ENCODE measurements at places on chromosomes 11 and 22. TPM values are rescaled to one million over a fixed set of nuclear protein-coding genes. Genes with fewer than 3 reads are reported as not detected.

RAG1 gene
- 0.24 TPM for total RNA-seq

GRCh38 chr11:121352251-121352891 is 59.8 kb downstream of the SC5D start:
- no peak overlapping the region for H3K4me3 ChIP-seq
- no peak for DNase-seq
- H3K36me3 ChIP-seq: no peaks in the 10 kb centered on the region
- H3K27ac ChIP-seq: no peak overlapping the region
- peaks cover 5% of the 10 kb centered on the region for H3K27me3 ChIP-seq
- no peaks in the 10 kb centered on the region for H3K4me1 ChIP-seq

CFAP300 gene
- not detected for total RNA-seq

RIBC2 gene
- total RNA-seq: not detected

SLC25A22 gene
- 2.9 TPM for total RNA-seq

TNNT3 gene
- 1,884 TPM for total RNA-seq

KLHL35 gene
- 0.42 TPM for total RNA-seq

GRCh38 chr22:39266398-39267030 is 21.7 kb upstream of the PDGFB start:
- no peaks in the 10 kb centered on the region for H3K27me3 ChIP-seq
- H3K36me3 ChIP-seq: no peaks in the 10 kb centered on the region
- peaks cover 7% of the 10 kb centered on the region for H3K4me1 ChIP-seq
- DNase-seq: no peak
- peak overlapping the region; percentile 41 for H3K27ac ChIP-seq

DNA sequence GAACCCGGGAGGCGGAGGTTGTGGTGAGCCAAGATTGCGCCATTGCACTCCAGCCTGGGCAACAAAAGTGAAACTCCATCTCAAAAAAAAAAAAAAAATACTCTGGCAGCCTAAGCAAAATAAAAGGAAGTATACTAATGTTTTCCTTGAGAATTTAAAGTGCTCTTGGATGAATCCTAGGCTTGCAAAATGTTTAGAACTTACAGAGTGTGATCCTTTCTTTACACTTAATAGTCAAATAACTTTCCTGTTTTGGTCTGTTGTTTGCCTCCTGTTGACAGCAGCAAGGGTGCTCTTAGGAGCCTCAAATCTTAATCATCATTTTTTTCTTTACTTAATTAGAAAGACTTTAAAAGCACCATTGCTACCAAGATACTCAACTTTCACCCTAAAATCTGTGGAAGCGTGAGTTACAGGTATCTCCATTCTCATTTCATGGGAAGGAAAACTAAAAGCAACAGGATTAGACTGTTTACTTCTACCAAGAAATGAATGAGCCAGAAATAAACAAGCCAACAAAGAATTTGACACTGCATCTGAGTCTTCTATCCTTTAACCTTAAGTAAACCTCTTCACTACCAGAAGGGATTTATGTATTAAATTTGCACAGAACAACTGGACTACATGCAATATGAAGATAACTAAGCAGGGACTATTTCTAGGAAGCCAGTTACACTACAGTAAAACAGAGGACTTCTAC is 38.7 kb upstream of the CRTAM start:
- H3K4me1 ChIP-seq: peaks cover 9% of the 10 kb centered on the region
- peaks cover 8% of the 10 kb centered on the region for H3K36me3 ChIP-seq
- H3K27ac ChIP-seq: no peak overlapping the region
- H3K4me3 ChIP-seq: no peak overlapping the region
- no peak for DNase-seq
- H3K27me3 ChIP-seq: no peaks in the 10 kb centered on the region

ELFN2 gene
- total RNA-seq: not detected

ROBO4 gene
- total RNA-seq: 14.9 TPM

C11orf65 gene
- total RNA-seq: 0.16 TPM

DNA sequence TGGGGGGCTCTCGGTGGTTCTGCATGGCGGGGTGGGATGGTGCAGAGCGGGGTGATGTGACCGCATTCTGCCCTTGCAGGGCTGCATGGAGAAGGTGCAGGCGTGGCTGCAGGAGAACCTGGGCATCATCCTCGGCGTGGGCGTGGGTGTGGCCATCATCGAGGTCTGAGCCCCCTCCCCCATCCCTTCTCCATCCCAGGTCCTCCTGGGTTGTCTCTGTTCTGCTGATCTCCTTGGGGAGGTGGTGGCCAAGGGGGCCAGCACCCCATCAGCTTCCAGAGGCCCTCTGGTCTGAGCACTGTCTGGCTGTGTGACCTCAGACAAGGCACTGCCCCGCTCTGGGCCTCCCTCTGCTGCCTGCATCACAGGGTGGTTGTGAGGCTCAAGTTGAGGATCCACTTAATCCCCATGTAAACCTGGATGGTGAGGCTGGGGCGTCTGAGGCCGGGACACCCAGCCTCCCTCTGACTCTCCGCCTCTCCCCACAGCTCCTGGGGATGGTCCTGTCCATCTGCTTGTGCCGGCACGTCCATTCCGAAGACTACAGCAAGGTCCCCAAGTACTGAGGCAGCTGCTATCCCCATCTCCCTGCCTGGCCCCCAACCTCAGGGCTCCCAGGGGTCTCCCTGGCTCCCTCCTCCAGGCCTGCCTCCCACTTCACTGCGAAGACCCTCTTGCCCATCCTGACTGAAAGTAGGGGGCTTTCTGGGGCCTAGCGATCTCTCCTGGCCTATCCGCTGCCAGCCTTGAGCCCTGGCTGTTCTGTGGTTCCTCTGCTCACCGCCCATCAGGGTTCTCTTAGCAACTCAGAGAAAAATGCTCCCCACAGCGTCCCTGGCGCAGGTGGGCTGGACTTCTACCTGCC is 53.3 kb downstream of the CD82 start:
- peaks cover 4% of the 10 kb centered on the region for H3K4me1 ChIP-seq
- peaks cover 42% of the 10 kb centered on the region for H3K36me3 ChIP-seq
- H3K27ac ChIP-seq: no peak overlapping the region

DNA sequence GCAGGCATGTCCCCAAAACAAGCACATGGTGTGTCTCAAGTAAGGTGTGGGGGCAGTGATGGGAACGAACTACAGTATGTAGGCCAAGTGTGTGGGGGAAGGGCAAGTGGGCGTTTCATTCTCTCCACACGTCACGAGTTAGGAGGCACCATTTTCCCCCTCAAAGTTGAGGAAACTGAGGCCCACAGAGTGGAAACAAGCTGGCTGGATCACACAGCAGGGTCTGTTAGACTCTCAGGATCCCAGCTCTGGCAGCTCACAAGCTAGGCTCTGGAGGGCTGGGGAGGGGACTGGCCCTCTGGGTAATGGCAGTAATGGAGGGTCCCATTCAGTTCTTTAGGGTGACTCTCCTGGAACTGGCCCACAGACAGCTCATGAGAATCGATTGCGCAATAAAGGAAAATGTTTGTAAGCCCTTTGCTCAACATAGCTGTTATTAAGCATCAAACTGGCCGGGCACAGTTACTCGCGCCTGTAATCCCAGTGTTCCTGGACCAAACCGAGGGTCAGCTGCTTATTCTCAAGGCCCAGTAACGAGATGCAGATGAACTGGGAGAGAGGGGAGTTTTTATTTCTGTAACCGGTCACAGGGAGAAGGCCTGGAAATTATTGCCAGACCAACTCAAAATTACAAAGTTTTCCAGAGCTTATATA is 24.1 kb upstream of the TUB start:
- H3K27me3 ChIP-seq: no peaks in the 10 kb centered on the region
- no peaks in the 10 kb centered on the region for H3K36me3 ChIP-seq
- H3K4me1 ChIP-seq: no peaks in the 10 kb centered on the region
- H3K27ac ChIP-seq: no peak overlapping the region
- peak; percentile 60 for DNase-seq

BLID gene
- not detected for total RNA-seq

GRCh38 chr22:48920776-48921241 is 906.9 kb downstream of the BRD1 start:
- H3K27me3 ChIP-seq: peaks cover 4% of the 10 kb centered on the region
- H3K4me3 ChIP-seq: no peak overlapping the region
- no peaks in the 10 kb centered on the region for H3K36me3 ChIP-seq
- no peak for DNase-seq
- no peaks in the 10 kb centered on the region for H3K4me1 ChIP-seq

ART5 gene
- 4.4 TPM for total RNA-seq

- no peaks in the 10 kb centered on the region for H3K27me3 ChIP-seq
- H3K27ac ChIP-seq: peak overlapping the region; percentile 98
- DNase-seq: no peak
- peaks cover 34% of the 10 kb centered on the region for H3K4me1 ChIP-seq
Measured at GRCh38 chr11:110297076-110297725, 787 bp upstream of the RDX start.

GRCh38 chr22:29483254-29483653 is 3.2 kb downstream of the NEFH start:
- no peaks in the 10 kb centered on the region for H3K36me3 ChIP-seq
- H3K4me3 ChIP-seq: no peak overlapping the region
- no peak overlapping the region for H3K27ac ChIP-seq
- peaks cover 13% of the 10 kb centered on the region for H3K4me1 ChIP-seq
- DNase-seq: no peak

DNA sequence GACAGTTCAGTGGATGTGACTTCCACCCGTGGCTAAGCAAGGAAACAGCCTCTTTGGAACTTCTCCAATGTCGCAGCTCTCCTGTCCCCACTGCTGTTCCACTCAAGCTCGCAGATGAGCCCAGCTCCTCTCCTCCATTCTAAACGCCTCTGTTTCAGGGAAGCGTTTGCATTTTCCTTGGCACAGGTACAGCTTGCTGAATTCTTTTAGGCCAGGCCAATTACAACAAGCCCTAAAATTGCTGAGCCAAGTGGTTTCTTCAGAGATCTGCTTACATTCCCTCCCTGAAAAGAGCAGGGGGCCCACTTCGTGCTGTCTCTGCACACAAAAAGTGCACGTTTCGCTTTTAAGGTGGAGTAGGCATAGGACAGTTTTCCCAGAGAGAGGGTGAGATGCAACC is 91.5 kb upstream of the BLID start:
- H3K27ac ChIP-seq: no peak overlapping the region
- DNase-seq: no peak
- H3K27me3 ChIP-seq: no peaks in the 10 kb centered on the region
- H3K4me1 ChIP-seq: peaks cover 33% of the 10 kb centered on the region
- no peaks in the 10 kb centered on the region for H3K36me3 ChIP-seq
- no peak overlapping the region for H3K4me3 ChIP-seq

MARK2 gene
- total RNA-seq: 21.7 TPM

DNA sequence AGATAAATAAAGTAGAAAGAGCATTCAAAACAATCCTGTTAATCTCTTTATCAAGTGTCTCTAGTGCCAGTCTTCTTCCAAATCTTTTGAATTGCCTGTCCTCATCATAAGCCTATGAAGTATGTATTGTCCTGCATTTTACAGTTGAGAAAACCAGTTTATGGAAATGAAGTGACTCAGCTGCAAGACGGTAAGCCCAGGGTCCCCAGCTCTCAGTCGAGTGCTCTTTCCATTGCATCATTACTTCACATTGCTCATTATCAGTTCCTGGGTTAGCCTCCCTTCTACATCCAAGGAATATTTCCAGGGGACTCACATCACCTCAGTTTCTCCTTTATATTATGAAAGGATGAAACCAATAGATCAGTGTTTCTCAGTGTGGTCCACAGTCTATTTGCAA is 9.1 kb upstream of the P4HA3 start:
- peaks cover 43% of the 10 kb centered on the region for H3K4me1 ChIP-seq
- H3K27me3 ChIP-seq: no peaks in the 10 kb centered on the region
- no peaks in the 10 kb centered on the region for H3K36me3 ChIP-seq
- DNase-seq: no peak

GRCh38 chr11:121467471-121467870 is 14.7 kb upstream of the SORL1-AS1 start:
- H3K4me3 ChIP-seq: no peak overlapping the region
- H3K27me3 ChIP-seq: no peaks in the 10 kb centered on the region
- H3K36me3 ChIP-seq: no peaks in the 10 kb centered on the region
- H3K4me1 ChIP-seq: no peaks in the 10 kb centered on the region
- no peak overlapping the region for H3K27ac ChIP-seq

GRCh38 chr11:13102513-13102840 is 93.4 kb downstream of the RASSF10 start:
- H3K27ac ChIP-seq: no peak overlapping the region
- no peaks in the 10 kb centered on the region for H3K27me3 ChIP-seq
- no peak for DNase-seq

DNA sequence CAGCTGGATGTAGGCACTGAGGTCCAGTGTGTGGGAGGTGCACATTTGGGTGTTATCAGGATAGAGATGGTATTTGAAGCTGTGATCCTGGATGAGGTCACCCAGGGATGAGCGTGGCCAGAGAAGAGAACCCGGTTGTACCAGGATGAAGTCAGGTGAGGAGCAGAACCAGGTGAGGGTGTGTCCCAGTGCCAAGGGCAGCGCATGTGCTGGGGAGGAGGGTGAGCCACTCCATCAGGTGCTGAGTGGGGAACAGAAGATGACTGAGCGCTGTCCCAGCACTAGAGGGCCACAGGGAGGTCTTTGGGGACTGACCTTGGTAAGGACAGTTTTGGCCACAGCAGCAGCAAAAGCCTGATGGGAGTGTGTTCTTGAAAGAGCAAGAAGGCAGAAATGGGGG is 2.7 kb downstream of the ARL2 start:
- H3K4me3 ChIP-seq: no peak overlapping the region
- no peak for DNase-seq
- no peaks in the 10 kb centered on the region for H3K27me3 ChIP-seq
- H3K4me1 ChIP-seq: peaks cover 5% of the 10 kb centered on the region
- H3K27ac ChIP-seq: no peak overlapping the region
- no peaks in the 10 kb centered on the region for H3K36me3 ChIP-seq

- no peaks in the 10 kb centered on the region for H3K36me3 ChIP-seq
- H3K4me3 ChIP-seq: peak overlapping the region; percentile 97
- no peaks in the 10 kb centered on the region for H3K27me3 ChIP-seq
- DNase-seq: peak; percentile 47
- peak overlapping the region; percentile 98 for H3K27ac ChIP-seq
Measured at GRCh38 chr11:16606784-16607674, 131.4 kb upstream of the C11orf58 start.

MMP8 gene
- 0.59 TPM for total RNA-seq

DNA sequence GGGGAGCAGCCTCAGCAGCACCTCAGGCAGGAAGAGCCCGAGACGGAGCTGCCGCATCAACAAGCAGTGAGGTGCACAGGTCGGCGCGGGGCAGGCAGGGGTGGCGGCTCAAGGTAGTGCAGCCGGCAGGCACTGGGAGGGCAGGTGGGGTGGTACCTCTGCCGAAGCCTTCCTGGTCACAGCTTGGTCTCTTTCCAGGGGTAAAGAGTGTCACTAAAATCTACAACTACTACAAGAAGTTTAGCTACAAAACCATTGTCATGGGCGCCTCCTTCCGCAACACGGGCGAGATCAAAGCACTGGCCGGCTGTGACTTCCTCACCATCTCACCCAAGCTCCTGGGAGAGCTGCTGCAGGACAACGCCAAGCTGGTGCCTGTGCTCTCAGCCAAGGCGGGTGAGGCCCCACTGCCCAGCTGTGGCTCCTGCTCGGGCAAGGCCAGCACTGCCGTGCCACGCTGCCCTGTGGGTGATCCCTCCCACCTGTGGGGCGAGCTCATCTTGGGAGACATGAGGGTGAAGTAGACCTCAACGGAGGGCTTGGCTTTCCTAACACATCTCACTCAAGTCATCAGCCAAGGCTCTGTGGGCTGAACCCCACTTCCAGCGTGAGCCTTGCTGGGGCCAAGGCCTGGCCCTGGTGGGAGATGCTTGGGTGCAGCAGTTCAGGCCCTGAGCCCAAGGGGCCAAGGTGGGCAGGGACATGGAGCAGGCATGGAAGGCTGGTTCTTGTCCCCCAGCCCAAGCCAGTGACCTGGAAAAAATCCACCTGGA is 13.6 kb downstream of the GATD1 start:
- H3K27me3 ChIP-seq: no peaks in the 10 kb centered on the region
- H3K36me3 ChIP-seq: no peaks in the 10 kb centered on the region
- H3K27ac ChIP-seq: no peak overlapping the region
- no peak overlapping the region for H3K4me3 ChIP-seq
- DNase-seq: no peak

TMEM132A gene
- total RNA-seq: 7.2 TPM

NEU3 gene
- total RNA-seq: 21.1 TPM

AQP11 gene
- 0.88 TPM for total RNA-seq

TTC36 gene
- total RNA-seq: 0.54 TPM

Measured in psoas muscle (tissue), 8 donors.